ENCODE measurements at places on chromosomes 3 and 15.

- DNase-seq, result no peak
Measured at GRCh38 chr3:141257961-141258360, 26.3 kb downstream of the PXYLP1 start.

DNA sequence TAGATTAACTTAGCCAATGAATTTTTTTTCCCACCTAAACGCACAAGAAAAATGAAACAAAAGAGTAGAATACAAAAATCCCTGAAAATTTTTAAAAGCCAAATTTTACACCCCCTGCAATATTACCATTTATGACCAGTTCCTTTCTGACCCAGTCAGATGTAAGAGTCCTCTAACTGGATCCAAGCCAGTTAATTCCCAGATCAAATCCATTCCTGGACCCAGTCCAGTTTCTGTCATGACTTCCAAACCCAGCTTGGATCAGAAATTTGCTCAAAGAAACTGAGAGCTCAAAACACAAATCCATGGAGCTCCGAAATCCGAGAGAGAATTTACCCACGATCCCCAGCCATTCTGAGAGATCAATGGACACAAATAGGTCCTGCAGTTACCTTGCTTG, 17.0 kb upstream of the ALDH1L1 start:
- DNase-seq, result no peak

DNA sequence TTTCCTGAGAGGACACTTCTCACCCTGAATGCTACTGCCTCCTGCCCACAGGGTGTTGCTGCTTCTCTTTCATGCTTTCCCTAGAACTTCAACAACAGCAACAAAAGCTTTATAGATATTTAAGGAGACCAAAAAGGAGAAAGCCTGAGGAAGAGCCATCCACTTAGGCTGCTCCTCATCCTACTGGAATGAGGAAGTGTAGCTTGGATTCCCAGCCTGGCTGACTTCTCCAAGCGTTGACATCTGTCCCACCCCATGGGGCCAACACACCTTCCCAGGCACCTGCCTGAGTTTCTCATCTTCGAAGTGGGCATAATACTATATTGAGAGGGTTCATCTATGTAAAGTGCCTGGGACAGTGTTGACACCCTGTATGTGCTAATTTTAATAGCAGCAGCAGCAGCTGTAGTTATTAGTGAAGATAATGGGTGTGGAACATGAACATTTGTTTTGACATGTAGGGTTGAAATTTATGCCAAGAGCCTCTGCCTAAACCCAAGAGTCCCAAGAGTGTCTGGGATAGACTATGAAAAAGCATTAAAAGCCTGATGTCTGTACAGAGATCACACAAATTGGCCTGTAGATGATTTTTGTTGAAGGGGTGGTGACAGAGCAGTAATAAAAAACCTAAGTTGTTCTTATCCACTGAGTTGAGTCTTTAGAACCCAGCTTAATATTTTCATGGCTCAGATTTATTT, 96.5 kb upstream of the PIAS1 start:
- DNase-seq, result no peak

DNA sequence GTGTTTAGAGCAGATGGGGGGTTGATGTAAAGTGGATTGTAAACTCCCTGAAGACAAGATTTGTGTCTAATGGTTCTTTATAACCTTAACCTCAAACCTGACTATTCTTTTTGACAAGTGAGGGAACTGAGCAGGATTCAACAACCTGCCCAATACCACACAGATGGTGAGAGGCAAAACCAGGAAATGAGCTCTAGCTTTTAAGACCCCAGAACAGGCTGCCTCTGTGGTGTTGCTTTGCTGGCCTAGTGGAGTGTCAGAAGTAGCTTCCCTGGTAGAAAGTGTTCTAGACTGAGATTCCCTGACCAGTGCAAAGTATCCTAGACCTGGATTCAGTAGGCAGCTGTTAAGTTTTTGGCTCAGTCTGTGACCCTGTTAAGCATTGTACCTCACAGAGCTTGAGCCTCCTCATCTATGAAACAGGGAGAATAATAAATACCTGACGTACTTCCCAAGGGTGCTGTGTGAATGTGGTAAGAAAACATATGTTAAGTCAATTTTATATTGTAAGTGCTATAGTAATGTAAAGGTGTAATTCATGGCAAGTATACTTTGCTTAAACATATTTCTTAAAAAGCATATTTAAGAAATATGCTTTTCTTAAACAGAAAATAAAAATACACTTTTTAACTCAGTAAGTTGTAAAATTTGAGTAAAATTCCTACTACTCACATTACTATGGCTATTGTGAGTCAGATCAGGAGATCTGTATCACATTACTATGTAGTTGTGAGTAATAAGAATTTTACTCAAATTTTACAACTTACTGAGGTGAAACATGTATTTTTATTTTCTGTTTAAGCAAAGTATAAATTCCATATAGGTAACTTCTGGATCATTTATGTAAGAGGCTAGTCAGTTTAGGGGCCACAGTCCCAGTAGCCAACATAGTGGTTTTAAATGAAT, 8.8 kb downstream of the GPR87 start:
- DNase-seq, result no peak

DNA sequence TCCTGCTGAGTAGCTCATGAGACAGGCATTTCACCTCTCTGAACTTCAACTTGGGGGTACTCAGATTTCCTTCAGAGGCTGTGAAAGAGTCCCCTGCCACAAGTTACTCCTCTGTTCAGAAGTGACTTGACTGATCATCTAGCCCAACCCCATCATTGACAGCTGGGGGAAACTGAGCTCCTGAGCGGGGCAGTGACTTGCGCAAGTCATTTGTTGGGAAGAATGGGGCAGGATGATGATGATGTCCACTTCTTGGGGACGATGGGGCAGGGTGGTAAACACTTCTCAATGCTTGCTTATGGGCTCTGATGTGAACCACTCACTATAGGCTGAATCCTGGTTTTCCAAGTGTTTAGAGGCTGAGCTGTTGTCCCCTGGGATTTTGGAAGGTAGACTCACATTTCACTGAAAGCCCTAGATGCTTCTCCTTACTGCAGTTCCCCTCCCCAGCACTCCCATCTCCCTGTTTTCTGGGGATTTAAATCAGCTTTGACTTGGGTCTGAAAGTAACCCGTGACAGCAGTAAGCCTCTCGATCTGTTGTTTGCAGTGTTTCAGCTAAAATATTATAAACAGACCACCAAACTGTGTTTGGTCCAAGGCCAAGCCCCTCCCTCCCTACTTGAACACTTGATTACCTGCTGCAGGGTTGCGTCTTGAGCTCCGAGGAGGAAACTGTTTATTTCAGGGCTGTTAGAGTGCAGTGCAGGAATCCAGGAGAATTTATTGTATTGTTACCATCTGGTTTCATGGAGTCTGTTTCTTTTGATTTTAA, 25.1 kb downstream of the SMAD3 start:
- DNase-seq, result no peak

- no peak for DNase-seq
Measured at GRCh38 chr3:49869525-49870126, at the start of gene CAMKV. CAMKV (minus strand) TSS chr3:49869906; CDS start chr3:49862388, 7,518 bp downstream.

DNA sequence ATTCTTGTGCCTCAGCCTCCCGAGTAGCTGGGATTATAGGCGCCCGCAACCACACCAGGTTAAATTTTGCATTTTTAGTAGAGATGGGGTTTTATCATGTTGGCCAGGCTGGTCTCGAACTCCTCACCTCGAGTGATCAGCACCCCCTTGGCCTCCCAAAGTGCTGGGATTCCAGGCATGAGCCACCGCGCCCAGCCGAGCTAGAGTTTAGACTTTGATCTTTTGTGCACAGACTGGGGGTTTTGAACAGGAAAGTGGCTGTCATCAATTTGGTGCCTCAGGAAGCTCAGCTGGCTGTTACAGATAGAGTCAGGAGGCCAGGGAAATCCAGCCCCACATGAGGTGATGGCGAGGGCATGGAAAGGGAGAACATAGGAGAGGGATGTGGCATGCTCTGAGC, 19.3 kb upstream of the IREB2 start:
- DNase-seq, result no peak

DNA sequence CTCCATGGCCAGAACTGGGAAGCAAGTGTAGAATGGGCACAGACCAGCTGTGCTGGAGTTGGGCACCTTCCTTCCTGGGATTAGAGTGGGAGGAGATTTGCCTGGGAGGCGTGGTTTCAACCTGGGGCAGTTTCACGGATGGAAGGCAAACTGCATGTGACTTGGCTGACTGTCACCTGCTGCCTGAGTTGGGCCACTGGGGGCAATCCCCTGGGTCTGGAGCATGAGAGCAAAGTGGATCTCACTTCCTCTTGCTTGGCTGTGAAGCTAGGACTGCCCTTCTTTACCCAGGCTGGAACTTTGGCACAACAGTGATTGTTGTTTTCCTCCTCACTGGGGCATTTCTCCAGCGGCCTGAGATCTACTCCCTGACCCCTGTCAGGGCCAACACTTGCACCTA, 1247.0 kb upstream of the EPHA6 start:
- DNase-seq, result no peak

- DNase-seq, result no peak
Measured at GRCh38 chr3:156014489-156014888, 105.9 kb upstream of the KCNAB1 start.

GRCh38 chr3:37905987-37906674, 44.5 kb downstream of the CTDSPL start:
- DNase-seq, result no peak

- no peak for DNase-seq
Measured at GRCh38 chr3:41370307-41370706, 171.0 kb downstream of the CTNNB1 start.

DNA sequence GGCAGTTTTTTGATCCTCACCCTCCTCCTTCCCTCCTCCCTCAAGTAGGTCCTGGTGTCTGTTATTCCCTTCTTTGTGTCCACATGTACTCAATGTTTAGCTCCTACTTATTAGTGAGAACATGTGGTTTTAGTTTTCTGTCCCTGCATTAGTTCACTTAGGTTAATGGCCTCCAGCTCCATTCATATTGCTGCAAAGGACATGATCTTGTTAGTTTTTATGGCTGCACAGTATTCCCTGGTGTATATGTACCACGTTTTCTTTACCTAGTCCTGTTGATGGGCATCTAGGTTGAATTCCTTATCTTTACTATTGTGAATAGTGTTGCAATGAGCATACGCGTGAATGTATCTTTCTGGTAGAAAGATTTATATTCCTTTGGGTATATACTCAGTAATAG, 61.7 kb upstream of the FGF7 start:
- no peak for DNase-seq

DNA sequence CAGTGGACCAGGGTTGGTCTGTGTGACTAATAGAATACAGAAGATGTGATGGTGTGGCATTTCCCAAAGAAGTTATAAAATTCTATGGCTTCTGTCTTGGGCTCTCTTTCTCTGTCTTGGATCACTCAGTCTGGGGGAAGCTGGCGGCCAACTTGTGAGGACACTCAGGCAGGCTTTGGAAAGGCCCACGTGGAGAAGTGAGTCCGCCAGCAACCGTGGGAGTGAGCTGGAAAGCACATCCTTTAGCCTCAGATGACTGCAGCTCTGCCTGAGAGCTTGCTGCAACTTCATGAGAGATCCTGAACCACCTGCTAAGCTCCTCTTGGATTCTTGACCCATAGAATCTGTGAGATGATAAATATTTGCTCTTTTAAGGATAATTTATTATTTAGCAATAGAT, 72.0 kb upstream of the RASGRP1 start:
- DNase-seq, result no peak

DNA sequence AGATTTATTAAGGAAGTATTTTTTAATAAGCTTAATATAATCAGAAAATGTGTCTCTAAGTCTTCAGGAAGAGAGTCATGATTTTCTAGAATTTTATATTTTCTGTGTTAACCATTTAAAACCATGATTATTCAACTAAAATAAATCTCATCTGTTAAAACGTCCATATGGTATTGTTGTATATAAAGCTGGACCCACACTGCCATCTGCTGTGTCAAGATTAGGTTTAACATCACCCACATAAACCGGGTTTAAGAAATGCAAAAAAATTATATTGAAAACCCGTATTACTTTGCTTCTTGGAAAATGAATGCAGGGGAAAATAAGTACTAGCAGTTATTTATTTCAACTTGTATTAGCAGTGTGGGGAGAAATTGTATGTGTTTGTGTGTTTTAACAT, 9.5 kb upstream of the CCDC66 start:
- DNase-seq, result no peak

DNA sequence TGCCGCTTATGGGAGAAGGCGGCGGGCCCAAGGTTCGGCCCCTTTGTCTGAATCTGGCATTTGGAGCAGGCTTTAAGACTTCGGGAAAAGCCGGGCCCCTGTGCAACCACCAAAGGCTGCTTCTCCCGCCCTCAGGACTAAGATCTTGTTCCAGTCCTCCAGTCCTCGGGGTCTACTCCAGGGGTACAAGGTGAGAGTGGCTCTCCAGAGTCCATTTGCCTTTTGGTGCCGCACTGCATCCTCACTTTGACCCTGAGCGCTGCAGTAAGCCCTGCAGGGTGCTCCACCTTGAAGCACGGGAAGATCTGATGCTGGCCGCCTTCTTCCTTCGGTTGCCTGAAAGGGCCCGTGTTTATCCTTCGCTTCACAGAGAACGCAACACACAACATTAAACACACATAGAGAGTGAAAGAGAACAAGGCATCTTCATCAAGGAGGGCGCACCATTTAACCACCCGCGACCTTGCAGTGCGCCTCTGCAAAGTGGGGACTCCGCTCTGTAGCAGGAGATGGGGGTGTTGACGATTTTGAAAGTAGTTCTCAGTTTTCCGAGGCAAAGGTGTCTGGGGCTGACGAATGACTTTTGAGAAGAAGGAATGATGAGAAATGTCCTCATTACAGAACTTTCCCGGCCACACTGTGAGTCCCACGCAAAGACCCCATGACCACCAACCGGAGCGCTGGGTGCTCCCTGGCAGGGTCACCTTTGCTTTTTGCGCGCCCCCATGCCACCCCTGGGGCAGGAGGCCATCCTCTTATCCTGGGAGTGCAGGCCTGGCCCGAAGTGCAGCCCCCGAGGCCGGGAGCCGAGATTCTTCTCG, 1.0 kb downstream of the PIGZ start:
- no peak for DNase-seq

DNA sequence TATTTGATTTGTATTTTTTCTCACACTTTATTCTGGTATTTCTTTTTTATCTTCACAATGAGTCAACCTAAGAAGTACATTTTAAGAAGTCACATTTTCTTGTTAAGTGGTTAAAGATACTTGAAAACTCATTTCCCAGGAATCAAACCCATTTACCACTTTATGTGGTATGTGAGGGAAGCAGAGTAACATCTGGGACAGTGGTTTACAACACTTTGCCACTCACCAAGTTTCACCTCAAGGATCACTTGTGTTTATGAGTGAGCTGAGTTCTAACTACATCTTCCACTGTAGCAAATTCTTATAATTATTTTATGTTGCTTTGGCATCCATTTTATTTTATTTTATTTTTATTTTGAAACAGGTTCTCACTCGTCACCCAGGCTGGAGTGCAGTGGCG, 53.8 kb downstream of the IGSF11 start:
- no peak for DNase-seq

DNA sequence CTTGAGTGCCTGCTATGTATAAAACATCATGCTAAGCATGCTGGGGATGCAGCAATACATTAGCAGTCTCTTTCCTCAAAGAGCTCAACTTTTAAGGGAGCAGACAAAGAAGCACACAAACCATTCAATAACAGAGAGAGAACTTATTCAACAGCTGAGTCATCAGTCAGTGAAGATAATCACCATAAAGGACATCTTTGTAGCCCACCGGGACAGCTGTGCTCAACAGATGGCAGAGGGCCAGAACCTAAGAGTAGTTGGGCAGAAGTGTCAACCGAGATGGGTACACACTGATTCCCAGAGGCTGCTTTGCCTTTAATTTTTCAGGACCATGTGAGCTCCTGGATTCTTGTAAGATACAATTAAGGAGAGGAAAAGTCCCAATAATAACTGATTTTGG, 4.2 kb upstream of the RAB8B start:
- DNase-seq, result no peak

- DNase-seq, result no peak
Measured at GRCh38 chr15:99016680-99017321, 9.2 kb upstream of the PGPEP1L start.

- DNase-seq, result no peak
Measured at GRCh38 chr15:53802672-53803071, 43.2 kb upstream of the WDR72 start.
